ENCODE measurements at places on chromosomes 5 and 9.

DNA sequence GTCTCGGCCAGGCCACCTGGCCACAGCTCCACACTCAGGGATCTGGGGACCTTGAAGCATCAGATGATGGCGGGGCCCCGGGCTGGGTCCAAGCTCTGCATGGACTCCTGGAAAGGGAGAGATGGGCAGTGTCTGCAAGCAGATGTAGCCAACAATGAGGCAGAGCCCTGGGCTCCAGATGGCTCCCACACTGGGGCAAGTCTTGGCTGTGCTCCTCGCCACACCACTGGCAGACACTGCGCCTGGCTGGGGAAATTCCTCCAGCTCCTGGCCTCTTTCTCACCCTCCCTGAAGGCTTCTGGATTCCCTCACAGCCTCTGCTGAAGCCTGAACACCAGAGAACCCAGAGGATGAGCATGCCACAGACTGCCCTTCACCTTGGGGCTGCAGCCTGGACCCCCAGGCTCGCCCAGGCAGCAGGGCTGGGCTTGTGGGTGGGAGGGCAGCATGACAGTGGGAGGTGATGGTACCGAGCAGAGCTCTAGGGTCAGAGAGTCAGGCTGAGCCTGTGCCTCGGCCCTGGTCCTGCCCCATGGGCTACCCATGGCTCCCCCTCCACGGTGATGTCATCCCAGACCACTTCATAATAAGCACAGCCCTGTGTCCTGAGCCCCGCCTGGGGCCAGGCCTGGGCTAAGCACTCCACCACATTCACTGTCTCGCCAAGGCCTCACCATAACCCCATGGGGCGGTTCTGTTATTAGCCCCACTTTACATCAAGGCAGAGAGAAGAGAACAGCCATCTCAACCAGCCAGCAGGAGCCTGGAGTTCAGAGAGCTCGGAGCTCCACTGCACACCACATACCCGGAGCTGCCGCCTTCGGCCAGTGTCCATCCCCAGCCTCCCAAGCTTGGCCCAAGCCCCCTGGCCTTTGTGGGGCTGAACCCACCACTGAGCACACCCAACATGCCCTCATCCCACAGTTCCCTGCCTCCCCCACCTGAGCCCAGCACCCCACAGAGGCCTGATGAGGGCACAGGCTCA is 62.2 kb upstream of the ADAMTS2 start:
- DNase-seq = no peak

- no peak for DNase-seq
Measured at GRCh38 chr9:8364026-8364752, 564.6 kb upstream of the DMAC1 start.

DNA sequence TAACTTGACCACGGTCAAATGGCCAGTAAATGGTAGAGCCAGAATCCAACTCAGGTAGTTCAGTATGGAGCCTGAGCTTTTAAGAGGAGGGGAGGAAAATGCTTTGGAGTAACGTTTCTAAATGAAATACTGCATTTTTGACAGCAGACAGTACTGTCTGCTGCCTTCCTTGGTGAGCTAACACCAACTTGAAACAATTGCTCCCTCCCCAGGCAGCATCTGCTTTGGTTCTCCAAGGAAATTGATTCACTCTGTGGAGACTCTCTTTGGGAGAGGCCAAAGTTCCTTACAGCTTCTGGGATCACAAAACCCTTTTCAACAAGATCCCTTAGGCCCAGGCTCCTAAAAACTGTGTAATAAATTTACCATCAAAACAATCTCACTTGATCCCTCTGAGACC is 75.2 kb upstream of the SSBP2 start:
- no peak for DNase-seq

DNA sequence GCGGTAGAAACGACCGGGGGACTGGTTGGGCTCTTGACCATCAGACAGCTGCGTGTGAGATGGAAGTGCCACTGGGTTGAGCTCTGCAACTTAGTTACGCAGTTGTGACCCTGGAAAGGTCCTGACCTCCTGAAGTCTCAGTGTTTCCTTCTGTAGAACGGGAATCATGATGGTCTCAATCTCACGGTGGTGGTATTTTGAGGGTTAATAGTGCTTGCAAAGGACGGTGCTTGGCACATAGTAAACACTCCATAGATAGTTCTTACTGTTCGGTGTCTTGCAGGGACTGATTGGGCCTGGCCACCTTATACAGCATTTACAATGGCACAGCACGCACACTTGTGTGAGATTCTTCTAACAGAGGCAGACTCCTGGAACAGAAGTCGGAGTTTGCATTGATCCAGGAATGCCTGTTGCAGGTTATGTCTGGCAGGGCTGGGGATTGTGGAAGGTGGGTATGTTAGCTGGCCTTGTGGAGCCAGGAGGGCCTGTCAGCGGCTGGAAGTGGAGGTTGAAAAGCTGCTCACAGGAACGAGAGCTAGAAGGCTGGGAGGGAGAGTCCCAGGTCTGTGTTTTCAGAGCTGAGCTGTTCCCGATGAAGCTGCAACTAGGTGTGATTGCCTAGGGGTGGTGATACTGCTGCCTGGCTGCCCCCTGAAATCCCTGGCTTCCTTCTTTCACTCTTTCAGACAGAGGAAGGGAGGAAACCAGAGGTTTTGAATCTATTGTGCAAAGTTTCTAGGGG is 962 bp upstream of the TXN start:
- no peak for DNase-seq

- no peak for DNase-seq
Measured at GRCh38 chr9:106622164-106622487, 240.8 kb upstream of the ZNF462 start.

- DNase-seq = no peak
Measured at GRCh38 chr5:80874162-80874561, 86.0 kb upstream of the RASGRF2 start.

GRCh38 chr9:105396901-105397300 is 50.9 kb upstream of the FSD1L start:
- no peak for DNase-seq

GRCh38 chr5:54947187-54947586 is 38.2 kb downstream of the ESM1 start:
- DNase-seq = no peak

DNA sequence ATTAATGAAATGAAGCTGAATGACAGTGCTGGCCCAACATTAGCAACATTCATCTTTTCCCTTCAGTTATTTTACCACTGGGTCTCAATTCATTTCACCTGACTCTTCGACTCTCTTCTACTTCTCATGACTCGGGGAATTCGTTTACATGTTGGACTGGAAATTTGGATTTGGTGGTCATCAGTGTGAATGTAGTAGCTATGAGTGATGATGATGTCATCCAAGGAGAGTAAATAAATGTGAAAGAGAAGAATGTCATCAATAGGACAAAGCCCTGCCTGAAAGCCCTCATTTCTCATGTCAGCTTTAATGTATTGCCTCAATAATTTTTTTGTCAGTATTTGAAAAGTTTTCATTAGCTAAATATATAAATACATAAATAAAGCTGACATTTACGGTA is 21.9 kb upstream of the CFAP95 start:
- DNase-seq = no peak

DNA sequence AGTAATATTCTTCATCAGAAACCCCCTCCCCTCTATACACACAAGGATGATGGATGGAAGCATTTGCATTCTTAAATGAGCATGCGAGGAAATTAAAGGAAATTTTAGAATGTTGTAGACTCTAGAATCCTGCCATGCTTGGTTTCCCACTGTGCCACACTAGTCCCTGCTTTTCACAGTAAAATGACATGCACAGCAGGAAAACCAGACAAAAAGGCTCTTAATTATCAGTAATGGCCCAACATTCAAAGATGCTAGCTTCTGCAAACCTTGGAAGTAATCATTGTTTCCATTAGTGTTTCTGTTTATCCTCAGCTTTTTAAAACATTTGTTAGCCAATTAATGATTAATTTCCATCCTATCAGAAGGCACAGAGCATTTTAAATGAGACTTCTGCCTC is 255.8 kb downstream of the SLCO4C1 start:
- no peak for DNase-seq

- no peak for DNase-seq
Measured at GRCh38 chr9:90921104-90921503, 119.5 kb downstream of the SYK start.

DNA sequence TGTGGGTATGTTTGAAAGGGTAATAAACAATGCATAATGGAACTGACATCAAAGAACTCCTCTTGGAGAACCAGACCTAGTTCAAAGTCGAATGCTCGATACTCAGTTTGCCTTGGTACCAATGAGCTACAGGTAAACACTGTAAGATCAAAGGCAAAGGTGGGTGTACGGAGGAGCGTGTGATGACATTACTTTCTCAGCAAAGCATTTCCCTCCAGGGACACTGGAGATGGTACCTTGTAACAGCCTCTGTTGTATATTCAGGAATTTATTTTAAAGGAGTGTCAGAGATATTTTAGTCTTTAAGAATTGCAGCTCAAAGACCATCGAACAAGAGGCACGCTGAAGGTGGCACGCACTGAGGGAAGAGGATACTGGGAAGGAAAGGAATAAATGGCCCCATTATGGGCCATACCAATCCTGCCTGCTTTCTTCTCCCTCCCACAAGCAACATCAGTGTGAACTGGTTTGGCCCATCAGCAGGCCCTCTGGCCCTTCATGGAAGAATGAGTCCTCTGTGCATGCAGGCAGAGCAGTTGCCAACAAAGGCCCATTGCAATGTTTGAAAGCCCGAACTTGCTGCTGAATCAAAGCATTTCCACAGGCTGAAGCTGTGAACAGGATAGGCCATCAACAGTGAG is 410.2 kb downstream of the ACTL7B start:
- no peak for DNase-seq

GRCh38 chr9:68996462-68996861 is 17.5 kb downstream of the PRKACG start:
- DNase-seq = no peak

DNA sequence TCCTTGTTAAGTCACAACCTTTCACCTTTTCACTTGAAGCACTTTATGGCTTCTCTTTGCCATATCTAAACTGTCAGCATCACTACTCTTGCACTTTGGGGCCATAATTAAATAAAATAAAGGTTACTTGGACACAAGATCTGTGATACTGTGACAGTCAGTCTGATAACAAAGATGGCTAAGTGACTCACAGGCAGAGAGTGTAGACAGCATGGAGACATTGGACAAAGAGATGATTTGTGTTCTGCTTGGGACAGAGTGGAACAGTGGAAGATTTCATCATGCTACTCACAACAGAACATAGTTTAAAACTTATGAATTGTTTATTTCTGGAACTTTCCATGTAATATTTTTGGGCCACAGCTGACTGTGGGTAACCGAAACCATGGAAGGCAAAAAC is 81.7 kb upstream of the SMC5 start:
- no peak for DNase-seq

GRCh38 chr5:151667083-151667482 is 19.6 kb downstream of the SPARC start:
- DNase-seq = no peak

GRCh38 chr9:119369680-119370366 is 588 bp upstream of the BRINP1 start:
- no peak for DNase-seq

- DNase-seq = peak; percentile 29
Measured at GRCh38 chr5:135458921-135459331, 6.8 kb upstream of the TIFAB start.

DNA sequence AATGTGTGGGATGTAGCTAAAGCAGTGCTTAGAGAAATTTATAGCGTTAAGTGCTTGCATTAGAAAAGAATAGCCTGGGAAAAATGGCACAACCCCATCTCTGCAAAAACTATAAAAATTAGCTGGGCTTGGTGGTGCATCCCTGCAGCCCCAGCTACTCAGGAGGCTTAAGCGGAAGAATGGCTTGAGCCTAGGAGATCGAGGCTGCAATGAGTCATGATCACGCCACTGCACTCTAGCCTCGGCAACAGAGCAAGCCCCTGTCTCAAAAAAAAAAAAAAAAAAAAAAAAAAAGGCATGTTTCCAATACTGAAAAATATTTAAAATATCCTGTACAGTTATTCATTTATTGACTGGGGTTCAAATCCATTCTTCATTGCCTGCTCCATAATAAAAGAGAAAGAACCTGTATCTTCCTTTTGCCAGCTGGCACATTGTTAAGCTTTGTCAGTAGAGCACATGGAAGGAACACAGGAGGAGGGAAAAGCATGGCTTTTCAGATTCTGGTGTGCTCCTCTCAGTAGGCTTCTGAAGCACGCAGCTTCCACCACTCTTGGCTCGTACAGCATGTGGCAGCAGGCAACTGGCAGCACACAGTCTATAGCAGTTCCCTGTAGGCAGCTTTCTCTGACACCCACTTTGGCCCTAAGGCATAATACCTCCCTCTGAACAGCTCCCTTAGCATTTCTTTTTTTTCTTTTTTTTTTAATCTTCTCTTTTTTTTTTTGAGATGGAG is 73.5 kb downstream of the TRIM36 start:
- DNase-seq = no peak

DNA sequence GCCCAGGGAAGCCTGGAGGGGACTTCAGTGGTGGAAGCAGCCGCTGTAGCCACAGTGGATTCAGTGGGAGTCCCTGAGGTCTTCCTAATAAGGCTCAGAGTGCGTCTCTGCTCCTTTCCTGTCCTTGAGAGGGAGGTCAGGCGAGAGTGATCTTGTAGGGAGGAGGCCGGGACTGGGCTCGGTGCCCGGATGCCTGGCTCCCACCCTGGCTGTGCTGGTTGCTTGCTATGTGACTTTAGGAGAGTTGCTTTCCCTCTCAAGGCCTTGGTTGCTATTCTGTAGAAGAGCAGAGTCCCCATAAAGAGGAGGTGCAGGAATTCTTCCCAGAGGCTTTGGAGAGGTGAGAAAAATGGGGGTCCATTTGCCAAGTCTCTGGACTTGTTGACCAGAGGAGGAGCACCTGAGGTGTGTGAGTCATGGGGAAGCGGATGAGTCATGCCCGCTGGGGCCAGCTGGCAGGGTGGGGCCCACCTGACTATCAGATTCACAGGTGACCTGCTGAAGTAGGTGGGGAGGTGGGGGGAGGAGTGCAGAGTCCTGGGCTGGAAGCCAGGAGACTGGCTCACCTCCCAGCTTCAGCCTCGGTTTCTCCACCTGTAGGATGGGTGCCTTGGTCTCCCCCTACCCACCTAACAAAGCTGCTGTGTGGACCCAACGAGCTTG is 13.8 kb downstream of the GSN start:
- peak; percentile 58 for DNase-seq

GRCh38 chr5:170885256-170885655 is 23.4 kb downstream of the RANBP17 start:
- no peak for DNase-seq

DNA sequence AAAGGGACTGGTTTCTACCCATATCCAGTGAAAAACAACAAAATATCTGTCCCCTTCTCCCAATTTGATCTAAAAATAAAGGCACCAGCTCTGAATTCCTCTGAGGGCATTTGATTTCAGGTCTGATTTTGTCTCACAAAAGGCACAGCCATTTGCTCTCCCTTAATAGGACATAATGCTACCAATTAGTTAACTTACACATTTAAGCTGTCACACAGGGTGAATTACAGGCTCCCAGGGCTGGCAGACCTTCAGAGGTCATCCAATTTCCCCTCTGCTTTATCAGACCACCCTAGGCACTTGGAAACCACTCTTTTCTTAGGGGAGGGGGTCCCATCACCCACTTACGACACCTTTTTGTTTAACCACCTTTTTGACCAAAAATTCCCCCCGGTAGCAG is 319.9 kb downstream of the SPOCK1 start:
- no peak for DNase-seq

GRCh38 chr9:77510666-77511065 is 137.5 kb downstream of the GNA14 start:
- DNase-seq = no peak

All from natural killer cell treated with Interleukin-12 subunit alpha and Interleukin-12 subunit beta and Interleukin-15 and Interleukin-18, amount 100 ng/mL, for 72 hours (primary cell).